ENCODE measurements at places on chromosomes 1 and 21.

DNA sequence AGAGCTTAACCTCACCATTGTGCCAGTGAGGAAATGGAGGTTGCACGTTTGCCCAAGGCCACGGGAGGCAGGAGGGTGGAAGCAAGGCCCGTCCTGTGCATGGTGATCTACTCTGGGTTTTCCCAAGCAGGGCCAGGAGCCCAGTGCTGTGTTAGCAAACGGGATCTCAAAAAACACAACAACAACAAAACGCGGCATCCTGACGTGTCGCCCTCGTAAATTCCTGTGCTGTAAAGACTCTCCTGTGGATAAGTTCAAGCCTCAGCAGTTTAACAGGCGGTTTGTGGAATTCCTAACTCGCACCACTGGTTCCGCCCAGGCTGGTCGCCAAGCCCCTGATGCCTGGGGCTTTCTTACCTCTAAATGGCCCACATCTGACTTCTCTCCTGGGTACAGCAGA, 39.1 kb downstream of the TFF3 start:
- DNase-seq, result no peak

DNA sequence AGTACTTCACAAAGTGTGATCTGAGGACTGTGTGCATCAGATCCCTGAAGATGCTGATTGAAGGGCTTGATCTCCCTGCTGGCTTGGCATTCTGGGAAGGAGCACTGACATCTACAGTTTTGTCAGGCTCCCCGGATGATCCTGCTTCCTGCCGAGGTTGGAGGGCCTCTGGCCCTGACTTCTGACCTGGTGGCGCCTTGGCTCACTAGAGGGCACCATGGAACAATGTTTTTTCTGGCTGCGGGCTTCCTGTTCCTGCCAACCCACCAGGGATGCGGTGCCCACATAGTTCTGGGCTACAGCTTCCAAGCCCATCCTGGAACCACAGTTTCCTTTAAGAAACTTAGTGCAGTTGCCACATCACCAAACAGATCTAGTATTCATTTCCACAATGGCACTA, 38.8 kb upstream of the RASAL2 start:
- no peak for DNase-seq

- DNase-seq, result no peak
Measured at GRCh38 chr1:50098591-50099021, 10.1 kb upstream of the ELAVL4 start.

DNA sequence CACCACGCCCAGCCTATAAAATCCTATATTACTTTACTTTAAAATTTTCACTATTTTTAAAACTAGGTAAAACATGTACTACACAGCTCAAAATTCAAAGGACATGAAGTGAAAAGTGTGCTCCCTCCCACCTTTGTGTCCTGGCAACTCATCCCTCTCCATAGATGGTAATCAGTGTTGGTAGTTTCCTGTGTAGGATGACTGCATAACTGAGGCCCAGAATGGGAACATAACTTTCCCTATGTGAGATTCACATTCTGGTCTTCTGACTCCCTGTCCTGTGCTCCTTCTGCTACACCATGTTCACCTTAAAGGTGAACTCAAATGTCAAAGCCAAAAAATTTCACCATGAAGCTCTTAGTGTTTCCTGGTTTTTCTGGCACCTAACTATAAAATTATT, 39.3 kb downstream of the XKR8 start:
- DNase-seq, result no peak

GRCh38 chr1:221457685-221458446, 284.0 kb downstream of the DUSP10 start:
- DNase-seq, result no peak

DNA sequence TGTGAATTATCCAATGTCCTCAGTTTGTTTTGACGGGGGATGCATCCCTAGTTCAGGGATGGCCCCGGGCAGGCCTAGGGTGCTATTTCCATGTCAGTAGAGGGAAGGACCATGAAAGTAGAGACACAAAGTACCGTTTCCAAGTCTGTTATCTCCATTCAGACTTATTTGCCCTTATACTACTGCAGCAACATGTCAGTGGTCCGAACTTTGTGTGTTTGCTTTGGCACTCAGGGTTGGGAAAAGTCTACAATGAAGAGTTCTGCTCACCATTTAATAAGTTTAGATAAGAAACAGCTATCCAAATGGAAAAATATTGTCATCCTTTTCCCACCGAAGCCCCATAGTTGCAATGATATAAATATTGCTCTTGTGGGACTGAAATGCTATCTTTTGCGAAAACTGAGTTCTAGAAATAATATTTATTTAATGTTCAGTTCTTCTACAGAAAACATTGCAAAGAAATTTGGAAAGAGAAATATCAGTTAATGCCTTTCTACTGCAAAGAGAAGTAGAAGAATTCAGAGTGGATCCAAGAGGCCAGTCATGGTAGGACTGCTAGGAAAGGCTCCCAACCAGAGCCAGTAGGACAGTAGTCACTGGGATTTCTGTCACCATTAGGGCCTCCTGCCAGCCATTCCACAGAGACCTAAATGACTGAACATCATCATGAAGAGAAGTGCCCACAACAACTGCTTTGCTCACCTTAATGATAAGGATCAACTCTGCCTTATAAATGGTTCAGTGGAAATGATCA, 11.5 kb upstream of the AGT start:
- no peak for DNase-seq

GRCh38 chr1:198575798-198576641, 35.5 kb upstream of the ATP6V1G3 start:
- DNase-seq, result no peak

DNA sequence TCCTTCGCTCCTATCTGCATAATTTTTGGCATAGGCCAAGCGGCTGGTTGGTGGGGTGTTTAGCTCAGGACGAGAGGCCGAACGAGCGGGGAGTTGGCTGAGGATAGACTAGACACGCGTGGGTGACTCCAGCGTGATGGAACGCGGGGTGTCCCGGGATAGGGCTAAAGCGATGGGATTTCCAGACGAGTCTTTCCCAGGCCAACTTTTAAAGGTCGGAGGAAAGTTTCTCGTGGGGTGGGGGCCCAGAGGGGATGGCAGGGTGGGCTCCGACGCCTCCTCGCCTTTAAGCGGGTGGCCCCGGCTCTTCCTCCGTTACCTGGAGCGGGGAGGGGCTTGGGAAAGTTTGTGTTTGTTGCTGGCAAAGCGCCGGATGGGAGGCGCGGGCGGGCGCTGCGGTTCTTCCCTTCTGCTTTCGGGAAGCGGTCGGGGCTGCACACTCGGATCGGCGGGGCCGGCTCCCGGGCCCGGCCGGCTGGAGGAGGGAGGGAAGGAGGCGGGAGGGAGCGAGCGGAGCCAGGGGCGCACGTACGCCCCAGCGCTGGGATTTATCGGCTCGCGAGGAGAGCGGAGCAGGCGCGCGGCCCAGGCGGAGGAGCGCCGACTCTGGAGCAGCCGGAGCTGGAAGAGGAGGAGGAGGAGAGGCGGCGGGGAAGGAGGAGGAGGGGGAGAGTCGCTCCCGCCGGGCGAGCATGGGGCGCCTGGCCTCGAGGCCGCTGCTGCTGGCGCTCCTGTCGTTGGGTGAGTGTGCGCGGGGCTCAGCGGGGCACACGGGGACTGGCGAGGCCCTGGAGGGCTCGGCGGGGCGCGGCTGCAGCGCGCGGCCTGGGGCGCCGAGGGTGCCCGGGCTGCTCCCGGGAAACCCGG, at the start of gene PTGFRN:
Gene PTGFRN (plus strand): TSS at position 405 of the 867 bp plus-strand sequence. CDS start 288 bp downstream, at position 693.
- DNase-seq, result no peak

DNA sequence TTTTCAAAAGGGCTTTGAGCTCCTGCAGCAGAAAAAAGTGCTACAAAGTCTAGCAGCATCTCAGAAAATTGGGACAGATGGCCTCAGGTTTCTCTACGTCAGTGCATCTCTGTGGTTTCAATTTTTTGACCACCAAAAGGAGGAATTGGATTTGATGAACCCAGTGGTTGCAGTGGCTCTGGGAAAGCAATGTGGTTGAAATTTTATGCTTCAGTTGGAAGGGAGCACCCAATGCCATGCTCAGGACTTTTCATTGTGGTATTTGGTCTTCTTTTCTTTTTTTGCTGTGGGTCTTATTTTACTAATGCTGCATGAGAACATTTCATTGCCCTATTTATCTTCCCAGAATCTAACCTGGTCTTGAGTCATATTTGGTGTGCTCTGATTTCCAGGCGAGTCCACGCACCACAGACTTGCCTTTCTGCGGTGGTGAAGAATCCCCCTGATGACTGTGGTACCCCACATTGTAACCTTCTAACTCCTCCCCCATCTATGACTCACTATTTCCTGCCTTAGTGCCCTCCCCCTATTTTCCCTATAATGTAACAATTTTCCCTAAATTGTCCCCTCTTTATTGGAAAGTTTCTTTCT, 56.7 kb downstream of the S1PR1 start:
- peak; percentile 36 for DNase-seq

- DNase-seq, result peak; percentile 4
Measured at GRCh38 chr1:212680680-212681389, 18.8 kb downstream of the BATF3 start.

DNA sequence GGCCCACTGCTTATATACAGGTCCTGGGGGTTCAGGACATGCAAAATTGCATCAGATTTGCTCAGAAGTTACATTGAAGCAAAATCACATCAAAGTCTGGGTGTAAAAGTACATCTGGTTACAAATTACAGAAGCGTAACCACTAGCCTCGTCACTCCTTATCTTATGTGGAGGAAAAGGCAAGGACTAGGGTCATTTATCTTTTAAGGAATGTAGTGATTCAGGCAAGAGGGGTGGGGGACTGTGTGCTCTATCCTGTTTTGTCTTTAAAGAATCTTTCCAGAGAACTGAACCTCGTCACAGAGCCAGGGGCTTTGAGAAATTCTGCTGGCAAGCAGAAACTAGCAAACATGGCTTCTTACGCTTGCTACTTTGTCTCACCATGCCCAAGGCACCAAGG, 61.1 kb upstream of the RAB4A start:
- no peak for DNase-seq

Data from activated CD4-positive, alpha-beta T cell treated with anti-CD3 and anti-CD28 coated beads, Interleukin-2, amount 10 ng/mL, durations not matched to agents 7 days and 5 days (primary cell).